ENCODE measurements at places on chromosomes 3 and 15.

- DNase-seq, result peak; percentile 97
Observed at GRCh38 chr3:24254649-24255048, 240.0 kb downstream of the THRB start.

DNA sequence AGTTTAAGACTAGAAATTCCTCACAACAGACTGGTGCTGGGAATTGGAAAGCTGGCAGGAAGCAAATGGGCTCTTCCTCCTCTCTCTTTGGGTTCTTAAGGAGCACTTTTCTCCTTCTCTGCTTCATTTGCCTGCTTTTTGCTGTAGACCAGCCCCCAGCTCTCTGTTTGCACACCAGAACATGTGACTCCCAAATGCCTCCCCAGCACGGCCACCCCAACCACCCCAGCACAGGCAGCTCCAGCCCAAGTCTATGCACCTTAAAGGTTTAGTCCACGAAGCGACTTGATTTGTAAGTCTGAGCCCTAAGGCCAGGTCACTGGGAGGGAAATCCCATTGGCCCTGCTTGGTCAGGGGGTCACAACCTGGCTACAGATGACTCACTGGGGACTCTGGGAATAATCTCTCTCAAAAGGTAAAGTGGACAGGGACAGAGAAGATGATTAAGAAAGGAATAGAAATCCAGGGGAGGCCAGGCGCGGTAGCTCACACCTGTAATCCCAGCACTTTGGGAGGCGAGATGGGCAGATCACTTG is 377.8 kb upstream of the PROK2 start:
- DNase-seq, result no peak

DNA sequence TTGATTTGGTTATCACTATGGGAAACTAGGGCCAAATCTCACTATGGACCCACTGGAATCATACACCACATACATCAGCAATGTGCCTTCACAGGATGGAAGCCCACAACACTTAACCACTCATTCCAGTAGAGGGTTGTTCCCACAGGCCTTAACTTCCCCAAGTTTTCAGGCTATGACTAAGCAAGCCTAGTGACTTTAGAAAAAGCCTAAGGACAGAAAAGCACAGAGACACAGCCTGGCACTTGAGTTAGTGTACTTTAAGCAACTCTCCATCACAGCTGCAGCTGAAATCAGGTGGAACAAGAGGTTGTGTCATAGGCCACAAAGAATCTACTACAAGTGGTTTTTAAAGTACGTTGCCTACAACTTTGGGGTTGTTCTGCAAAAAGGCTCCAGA is 128.7 kb downstream of the LRRN1 start:
- DNase-seq, result no peak

DNA sequence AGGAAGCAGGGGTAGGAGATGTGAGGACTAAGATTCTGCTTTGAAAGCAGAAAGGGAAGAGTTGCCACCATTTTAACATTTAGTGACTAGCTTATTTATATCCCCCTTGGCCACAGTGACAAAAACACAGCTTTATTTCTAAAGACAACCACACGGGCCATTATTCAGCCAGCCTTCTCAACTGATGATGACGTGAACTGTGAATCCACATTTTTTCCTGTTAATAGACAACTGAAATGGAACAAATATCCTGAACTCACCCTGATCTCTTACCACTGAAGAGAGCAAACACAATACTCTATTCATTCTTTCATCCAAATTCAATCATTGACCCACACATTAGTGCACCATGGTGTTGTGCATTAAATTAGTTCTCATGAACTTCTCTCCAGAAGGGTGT is 145.1 kb downstream of the TNIK start:
- DNase-seq, result no peak

DNA sequence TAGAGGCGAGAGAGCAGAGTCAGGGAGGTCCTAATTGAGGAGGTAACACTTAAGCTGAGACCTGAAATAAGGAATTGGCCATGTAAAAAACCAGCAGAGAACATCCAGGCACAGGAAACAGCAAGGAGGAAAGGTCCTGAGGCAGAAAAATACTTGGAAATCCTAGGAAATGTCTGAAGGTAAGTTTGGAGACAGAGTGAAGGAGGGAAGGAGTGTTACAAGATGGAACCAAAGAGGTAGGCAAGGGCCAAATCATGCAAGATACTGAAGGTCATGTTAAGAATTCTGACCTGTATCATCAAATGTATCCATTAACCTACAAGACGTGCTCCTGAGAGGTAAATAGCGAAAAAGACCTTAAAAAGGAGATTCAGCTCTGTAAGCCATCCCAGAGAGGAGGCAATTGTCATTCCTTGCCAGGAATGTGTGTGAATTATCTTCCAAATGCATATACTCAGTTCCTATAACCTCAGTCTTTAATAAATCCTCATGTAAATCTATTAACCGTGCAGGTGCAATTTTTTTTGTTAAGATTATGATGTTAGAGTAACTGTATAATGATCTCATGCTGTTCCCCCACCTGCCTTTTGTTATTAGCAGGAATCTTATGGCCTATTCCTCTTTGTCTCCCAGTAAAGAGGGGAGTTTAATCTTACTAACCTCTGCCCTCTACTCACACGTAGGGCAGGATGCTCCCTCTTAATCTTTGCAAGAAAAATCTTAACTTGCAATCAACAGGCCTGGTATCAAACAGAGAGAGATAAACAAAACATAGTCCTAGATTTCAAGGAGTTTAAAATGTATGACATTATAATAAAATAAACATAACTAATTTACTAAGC is 166.9 kb downstream of the ULK4 start:
- DNase-seq, result no peak

DNA sequence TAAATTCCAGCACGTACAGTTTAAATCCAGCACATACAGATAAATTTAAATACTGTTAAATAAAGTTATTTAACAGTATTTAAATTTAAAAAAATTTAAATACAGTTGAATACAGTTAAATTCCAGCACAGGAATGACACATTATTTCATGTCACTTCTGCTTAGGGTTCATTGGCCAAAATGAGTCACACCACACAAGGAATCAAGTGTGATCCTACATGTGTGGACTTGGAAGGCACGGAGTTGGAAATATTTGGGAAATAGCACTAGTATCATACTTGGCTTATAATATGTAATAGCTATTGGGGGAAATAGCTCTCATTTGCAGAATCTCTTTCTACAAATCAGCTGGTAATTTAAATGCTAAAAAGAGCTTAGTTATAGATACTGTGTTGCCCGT is 10.6 kb downstream of the RAB7A start:
- DNase-seq, result peak; percentile 30
